Activated effector memory CD4-positive, alpha-beta T cell treated with Interleukin-2 at 50 U/mL for 16 hours (primary cell): ENCODE measurements at places on chromosomes 7 and 10.
A peak's percentile ranks its signal among the peaks of the same experiment; 100 is the strongest.

DNA sequence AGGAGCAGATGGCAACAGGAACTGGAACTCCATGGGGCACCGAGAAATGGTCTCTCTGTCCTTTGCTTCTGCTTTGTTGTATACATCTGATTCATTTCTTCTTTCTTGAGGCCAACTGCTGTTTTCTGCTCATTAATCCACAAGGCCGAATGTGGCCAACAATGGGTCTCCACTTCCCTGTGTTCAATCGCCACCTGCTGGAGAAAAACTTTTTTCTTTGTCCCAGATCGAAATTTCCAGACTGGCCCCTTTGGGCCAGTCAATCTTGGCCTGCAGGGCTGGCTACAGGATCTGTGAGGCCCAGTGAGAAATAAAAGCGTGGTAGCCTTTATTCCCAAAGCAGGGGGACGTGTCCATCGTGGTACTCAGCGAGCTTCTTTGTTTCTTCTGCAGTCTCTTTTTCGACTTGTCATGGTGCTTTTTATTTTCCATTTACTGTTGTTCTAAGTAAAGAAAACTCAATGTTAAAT is 58.8 kb downstream of the PARP12 start:
- no peak for DNase-seq

GRCh38 chr7:85730012-85730411 is 543.2 kb upstream of the SEMA3D start:
- DNase-seq: no peak

GRCh38 chr7:150716368-150716767 is at the start of gene GIMAP1:
Gene GIMAP1 (plus strand): TSS chr7:150716613. CDS start chr7:150719048, 2,435 bp downstream.
- peak; percentile 60 for DNase-seq

GRCh38 chr10:11189582-11190376 is 172.1 kb downstream of the CELF2 start:
- DNase-seq: no peak

DNA sequence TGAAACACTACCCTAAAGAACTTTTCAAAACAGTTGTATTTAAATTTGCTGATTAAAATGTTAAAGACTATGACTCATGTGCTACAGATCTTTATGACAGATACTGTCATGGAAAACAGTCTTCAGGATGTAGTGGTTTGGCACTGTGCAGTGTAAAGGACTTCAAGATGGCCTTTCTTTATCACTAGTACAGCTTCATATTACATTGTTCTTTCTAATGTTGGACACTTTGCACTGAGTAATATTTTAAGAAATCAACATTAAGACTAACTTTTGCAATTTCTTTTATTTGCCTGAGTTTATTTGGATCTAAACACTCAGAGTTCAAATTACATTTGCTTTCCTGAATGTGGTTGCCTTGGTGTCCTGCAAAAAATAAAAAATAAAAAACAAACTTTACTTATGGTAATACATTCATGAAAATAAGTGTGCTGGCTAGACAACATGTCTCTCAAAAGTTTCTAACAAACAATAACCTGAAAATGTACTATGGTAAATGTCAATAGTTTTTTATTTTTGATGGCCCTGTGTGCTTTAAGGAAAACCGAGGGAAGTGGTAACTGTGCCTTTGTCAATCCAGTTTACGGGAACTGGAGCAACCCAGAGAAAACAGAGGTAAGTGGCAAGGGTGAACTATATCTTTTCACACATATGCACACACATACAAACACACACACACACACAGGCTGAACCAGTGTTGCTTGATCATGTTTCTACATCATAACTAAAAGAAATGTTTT is 85.9 kb upstream of the PLXDC2 start:
- no peak for DNase-seq

DNA sequence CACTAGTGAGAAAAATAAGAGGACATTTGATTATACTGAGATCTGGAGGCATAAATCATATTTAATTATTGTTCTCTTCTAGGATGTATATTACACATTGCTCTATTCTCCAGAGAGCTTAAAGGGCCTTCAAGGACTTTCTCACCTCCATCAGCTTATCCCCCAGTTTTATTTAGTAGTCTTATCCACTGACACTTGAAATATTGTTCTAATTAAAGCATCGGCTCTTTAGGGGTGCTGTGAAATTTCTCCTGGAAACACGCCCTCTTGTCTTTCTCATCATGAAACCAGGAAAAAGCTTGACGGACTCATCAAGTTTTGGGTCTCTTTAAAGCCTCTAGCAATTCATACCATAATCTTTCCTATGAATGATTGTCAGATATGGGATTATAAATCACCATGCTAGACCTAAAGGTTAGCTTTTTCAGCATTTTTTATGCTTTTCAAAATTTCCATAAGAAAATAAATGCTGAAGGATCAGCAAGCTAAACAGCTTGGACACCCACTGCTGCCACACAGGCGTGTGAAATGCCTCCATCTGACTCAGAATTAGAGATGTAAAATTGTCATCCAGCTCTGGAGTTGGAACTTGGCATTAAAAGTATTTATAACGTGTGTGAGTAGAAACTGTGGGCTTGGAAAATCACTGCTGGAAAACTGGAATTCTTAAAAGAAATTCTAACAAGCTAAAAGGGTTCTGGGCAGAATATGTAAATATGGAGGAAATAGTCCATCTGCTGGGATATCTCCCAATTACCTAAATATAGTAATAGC is 216.3 kb downstream of the CHRM2 start:
- no peak for DNase-seq

DNA sequence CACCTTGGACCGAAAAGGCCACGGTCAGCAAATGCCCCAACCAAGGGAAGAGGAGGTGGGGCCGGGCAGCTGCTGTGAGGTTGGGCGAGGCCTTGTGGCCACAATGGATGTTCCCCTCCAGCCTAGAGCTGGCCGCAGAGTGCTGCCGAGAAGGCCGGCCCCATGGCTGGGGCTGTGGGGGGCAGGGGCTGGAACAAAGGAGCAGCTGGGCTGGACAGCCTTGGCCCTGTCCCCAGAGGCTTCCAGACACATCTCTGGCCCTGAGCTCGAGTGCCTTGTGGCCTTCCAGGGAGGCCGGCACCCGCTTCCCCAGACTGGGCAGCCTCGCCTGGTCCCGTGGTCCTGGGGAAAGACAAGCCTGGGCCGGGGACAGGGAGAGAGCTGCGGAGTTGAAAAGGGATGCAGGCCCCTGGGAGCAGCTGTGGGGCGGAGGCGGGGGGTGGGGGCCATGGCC is 88.0 kb downstream of the PDGFA start:
- DNase-seq: no peak

- DNase-seq: no peak
Observed at GRCh38 chr10:22368981-22369380, 23.7 kb downstream of the SPAG6 start.

GRCh38 chr7:101240226-101241014 is 2.8 kb upstream of the CLDN15 start:
- DNase-seq: no peak

DNA sequence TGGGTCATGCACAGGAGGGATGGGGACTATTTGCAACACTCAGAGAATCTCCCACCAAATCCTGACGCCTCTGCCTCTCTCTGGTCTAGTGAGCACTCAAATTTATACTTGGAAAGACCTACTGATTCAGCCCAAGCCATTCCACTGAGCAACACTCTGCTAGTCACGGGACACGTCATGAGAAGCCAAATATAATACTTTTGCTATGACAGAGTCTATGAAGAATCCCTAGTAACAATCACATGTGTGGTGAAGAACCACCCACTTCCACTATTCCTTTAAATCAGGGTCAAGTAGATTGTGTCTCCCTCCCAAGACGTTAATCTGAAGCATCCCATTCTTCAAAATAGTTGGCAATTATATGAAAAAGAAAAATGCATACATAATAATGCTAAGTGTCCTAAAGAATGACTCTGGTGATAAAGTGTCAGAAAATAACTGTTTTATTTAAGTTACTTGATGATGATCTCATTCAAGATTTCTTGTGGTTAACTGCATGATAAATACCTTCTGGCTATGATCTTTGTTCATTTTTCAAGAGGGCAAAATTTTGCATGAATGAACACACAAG is 28.5 kb downstream of the CHCHD3 start:
- no peak for DNase-seq

GRCh38 chr7:30159698-30160143 is 24.9 kb downstream of the MTURN start:
- no peak for DNase-seq

DNA sequence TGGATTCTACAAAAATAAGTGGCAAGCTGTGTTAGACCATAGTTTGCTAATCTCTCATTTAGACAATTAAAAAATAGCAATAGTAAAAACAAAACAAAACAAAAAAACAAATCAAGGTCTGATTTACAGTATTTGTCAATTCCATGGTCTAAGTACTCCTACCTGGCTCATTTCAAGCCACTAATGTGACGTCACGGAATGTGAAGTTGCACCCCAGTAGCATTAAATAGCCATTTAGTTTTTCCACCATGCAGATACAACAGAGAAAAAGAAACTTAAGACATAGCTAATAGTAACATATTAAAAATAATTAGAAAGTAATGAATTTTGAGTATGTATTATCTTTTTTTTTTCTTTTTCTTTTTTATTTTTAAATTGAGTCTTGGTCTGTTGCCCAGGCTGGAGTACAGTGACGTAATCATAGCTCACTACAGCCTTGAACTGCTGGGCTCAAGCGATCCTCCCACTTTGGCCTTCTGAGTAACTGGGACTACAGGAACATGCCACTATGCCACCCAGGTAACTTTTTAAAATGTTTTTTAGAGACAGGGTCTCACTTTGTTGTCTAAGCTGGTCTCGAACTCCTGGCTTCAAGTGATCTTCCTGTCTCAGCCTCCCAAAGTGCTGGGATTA is 101.2 kb downstream of the MKX start:
- DNase-seq: no peak

- no peak for DNase-seq
Observed at GRCh38 chr10:33256458-33256857, 78.0 kb downstream of the NRP1 start.

DNA sequence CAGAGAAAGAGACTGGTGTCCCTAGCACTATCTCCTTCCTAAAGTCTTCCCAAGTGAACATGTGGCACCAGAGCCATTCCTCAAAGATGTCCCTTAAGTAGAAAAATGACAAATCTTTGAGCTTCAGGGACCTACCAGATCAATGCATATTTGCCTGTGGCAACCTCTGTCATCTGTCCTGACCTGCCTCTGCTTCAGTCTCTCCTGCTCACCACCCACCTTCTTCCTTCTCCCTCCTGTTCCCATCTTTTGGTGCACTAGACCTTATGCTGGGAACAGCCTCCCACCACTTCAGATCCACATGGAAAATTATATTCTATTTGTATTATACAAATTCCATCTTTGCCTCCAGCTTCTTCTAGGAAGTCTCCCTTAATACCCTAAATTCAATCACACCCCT is 386.4 kb downstream of the PLXNA4 start:
- no peak for DNase-seq

- DNase-seq: no peak
Observed at GRCh38 chr7:47591655-47592572, 10.0 kb upstream of the TNS3 start.

DNA sequence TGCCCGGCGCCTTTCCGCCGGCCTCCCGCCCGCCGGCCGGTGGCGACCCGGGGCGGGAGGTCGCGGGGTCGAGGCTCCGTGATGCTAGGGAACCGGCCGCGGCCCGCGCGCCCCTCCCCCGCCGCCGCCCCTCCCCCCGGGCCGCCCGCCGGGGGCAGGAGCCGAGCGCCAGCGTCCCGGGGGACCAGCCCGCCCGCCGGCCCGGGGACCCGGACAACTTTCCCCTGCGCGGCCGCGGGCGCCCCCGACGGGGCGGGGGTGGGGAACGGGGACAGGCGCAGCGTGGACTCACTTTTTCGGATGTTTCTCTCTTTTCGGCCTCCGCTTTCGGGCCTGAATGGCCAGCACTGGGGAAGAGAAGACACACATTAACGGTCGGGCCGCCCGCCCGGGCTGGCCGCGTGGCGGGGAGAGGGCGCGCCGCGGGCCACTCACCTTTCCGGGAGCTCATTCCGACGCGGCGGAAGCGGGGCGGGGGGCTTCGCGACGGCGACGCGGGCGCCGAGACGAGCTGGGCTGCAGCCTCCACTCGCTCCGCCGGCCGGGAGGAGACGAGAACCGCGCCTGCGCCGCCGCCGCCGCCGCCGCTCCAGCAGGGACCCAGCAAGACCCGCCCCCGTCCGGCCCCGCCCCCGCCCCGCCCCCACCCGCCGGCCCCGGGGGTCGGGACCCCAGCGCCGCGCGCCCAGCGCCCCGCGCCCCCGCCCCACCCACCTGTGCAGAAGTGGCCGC is at the start of gene SRPK2:
Gene SRPK2 (minus strand): TSS at position 566 of the 732 bp plus-strand sequence.
- peak; percentile 70 for DNase-seq

DNA sequence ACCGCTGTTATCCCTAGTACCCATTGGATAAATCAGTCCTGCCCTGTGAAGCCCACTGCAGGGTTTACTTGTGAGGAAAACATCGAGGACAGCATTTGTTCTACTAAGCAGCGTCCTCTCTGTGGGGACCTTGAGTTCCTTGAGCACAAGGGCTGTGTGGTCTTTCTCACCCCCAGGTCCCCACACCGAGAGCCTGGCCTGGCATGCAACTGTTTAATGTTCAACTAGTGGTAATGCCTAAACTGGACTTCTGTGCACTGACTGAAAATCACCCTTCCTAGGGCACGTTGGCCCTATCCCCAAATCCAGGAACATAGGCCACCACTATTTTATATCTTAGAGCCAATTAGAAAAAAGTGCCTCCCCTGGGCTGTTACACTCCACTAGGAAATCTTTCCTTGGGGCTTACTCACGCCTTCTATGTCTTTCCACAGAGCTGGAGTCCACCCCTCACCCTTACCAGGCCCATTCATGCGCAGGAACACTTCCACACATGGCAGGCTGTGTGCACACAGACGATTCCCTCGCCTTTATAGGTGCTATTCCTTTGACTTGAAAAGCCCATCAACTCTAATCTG is 1.7 kb upstream of the TMEM213 start:
- DNase-seq: no peak

- DNase-seq: no peak
Observed at GRCh38 chr10:3477683-3478082, 305.1 kb upstream of the PITRM1 start.

DNA sequence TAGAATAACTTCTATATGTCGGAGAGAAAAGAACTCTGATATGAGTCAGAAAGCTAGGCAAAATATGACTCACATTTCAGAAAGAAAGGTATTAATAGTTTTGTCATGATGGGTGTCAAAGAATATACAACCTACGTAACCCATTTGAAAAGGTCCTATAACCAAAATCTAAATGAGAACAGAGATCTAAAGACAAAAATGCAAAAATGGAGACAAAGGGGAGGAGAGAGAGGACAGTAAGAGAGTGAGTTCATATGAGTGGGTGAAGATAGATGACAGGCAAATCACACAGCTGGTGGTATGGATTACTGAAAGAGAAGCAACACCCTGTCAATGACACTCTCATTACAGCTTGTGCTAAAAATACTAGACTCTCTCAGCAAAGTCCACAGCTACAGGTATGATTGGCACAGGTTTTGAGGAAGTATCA is 25.6 kb downstream of the ANKMY2 start:
- DNase-seq: no peak
